ENCODE measurements at places on chromosomes 7 and 10.

DNA sequence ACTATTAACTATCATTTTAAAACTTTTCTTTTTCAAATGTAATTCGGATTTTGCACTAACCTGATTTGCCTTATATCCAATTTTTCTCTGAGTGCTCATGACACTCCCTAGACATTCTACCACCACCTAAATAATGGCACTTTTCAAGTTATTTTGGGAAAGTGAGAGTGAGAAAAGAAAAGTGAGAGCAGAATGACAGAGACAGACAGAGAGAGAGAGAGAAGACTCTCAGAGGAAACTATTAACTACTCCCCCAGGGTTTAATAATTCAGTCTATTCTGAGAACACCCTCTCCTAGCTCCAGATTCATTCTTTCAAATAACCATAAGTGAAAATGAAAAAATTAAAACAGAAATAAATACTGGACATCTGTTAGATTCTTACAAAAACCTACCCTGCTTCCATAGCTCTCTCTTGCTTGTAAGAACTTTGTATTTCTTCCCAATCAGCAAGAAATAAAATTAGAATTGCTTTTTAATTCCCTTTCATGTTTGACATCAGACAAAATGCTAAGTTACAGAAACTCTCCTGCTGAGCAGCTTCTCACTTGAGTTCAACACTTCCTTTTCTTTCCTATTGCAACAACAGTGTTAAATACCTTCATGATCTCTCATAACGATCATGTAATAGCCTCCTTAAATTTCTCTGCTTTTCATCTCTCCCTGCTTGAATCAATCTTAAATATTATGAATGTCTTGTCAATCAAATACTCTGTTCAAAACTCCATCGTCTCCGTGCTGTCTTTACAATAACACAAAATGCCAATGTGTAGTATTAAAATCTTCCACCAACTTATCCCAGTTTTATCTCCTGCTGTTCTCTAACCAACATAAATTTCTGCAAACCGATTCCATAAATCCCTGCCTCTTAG, 191.7 kb downstream of the SEMA3E start:
- no peak for DNase-seq

DNA sequence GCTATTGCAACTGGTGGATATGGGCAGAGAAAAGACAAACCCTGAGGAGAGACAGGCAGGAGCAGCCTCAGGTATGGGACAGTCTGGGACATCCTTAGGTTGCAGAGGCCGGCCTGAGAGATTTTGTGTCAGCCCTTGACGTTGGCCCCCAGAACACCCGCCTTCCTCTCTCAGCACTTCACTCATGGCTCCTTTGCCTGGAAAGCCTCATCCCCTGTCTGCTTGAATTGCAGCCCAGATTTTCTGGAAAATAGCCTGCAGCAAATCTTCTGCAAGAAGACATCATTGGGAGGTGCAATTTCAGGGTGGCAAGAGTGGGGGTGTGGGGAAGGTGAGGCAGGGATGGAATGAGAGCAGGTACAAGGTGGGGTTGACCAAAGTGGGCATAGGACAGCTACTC, 2.2 kb upstream of the FRMD4A start:
- DNase-seq: no peak

DNA sequence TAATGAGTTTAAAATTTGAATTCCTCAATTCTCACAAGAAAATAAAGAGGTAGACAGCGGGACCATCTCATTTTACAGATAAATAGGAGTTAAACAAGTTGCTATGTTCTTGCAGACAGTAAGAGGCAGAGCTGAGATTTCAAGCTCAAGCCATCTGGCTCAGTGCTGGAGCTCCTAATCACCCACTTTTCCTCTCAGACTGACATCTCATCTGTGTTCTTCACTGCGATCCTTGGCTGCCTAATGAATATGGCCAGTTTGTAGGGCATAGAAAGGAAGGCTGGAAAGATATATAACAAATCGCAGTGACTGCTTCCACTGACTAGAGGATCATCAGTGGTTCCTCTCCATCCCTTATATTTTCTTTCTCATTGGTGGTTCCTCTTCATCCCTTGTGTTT, 151.2 kb downstream of the MPP7 start:
- no peak for DNase-seq

GRCh38 chr10:78476844-78477243, 443.2 kb downstream of the RPS24 start:
- no peak for DNase-seq

GRCh38 chr10:133557381-133557780, 8.0 kb downstream of the SYCE1 start:
- no peak for DNase-seq
